ENCODE measurements at places on chromosomes 3 and 15.

GRCh38 chr15:25740383-25741255 is 122.5 kb downstream of the ATP10A start:
- DNase-seq: no peak

DNA sequence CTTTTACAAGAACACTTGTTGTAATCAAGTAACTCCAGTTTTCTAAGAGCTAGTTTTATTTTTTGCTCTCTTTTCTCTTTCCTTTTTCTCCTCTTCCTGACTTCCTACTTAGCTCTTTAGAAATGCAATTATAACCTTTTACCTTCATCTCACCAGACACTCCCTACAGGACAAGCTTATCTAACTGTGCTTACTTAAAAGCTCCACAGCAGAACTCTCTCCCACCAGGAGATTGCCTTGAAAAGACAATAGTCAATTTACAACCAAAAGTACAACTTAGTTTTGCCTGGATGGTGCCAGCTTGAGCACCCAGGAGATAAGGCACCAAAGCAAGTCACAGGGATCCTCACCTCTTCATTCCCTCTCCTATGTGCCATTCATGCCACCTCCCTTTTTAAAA is 573.8 kb upstream of the LMCD1 start:
- no peak for DNase-seq

- DNase-seq: no peak
Observed at GRCh38 chr15:51448622-51449399, 107.4 kb downstream of the GLDN start.

DNA sequence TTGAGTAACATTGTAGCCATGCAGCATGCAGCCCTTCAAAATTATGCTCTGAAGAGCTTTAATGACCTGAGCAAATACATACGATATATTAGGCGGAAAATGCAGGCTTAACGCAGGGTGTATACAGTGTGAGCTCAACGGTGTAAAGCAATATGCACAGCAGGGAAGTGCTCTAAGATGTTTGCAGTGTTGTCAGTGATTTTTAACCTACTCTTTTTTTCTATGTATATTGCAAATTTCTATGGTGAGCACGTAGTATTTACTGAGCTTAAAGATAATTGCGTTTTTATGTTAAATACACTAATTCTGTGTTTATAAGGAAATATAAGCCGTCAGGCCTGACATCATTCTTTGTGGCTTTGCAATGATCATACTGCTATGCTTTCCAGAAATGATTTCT is 42.1 kb downstream of the DGKG start:
- no peak for DNase-seq

- DNase-seq: no peak
Observed at GRCh38 chr15:29138260-29138659, 131.4 kb downstream of the NSMCE3 start.

GRCh38 chr3:127815001-127815400 is 7.3 kb downstream of the MGLL start:
- DNase-seq: no peak

DNA sequence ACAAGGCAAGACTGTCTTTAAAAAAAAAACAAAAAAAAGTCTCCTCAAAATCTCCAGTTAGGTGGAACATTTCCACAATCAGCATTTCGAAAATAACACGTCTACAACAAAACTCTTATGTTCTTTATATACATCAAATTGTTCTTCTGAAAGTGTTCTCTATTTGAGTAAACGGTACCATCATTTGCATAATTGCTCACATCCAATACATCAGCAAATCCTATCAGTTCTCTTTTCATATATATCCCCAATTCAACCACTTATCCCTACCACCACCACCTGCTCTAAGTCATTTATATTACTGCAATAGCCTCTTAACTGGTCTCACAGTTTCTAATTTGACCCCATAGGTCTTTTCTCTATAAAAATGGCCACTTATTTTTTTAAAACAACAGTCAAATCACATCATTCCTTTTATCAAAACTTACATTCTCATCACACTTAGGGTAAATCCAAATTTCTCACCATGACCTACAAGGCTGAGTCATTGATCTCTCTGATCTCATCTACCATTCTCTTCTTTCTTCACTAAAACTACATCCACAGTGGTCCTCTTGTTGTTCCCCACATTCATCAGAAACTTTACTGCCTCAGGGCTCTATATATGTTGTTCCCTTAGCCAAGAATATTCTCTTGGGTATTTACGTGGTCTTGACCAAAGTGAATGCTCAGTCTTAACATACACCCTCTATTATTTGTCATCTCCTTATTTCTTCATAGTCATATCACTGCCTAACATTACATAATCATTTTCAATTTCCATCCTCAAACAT is 237.0 kb downstream of the SCAPER start:
- no peak for DNase-seq

DNA sequence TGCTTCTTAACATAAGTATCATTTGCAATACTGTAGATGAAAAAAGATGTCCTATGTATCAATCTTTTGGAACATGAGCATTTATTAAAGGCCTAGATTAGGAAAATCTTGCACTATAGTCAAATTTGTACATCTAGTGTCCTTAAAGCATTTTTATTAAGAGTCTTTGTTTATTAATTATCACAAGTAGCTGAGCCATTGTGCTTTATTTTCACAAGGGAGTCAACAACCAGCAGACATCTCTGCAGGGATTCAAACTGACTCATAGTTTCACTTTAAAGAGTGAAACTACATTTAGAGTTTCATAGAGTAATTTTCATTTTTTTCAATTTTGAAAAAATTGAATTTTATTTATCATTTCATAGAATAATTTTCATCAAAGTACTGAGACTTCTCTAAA is 94.5 kb upstream of the EIF1B start:
- DNase-seq: no peak

DNA sequence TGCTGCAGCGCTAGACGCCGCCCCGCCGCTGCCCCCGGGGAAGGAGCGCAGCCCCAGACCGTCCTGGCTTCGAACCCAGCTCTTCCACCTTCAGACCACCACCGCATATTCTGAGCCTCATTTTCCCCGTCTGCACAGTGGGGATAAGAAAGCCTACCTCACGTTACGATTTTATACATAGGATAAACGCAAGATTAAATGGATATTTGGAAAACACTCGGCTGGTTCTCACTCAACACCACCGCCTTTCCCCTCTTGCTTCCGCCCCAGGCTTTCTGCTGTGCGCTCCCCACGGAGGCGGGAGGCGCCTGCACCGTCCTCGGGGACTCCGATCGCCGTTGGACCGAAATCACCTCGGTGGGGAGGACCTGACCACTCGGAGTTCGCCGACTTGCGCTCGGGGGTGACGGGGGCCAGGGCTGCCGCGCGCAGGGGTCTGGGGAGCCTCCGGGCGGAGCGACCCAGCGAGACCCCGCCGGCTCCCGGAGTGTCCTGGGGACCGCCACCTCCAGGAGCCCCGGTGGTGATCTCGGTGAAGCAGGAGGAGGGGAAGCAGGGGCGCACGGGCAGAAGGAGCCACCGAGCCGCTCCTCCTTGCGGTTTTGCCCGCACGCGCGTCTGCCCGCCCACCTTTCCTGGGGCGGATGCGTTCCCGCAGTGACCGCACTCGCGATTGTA is 4.0 kb downstream of the FBXL22 start:
- peak; percentile 56 for DNase-seq

DNA sequence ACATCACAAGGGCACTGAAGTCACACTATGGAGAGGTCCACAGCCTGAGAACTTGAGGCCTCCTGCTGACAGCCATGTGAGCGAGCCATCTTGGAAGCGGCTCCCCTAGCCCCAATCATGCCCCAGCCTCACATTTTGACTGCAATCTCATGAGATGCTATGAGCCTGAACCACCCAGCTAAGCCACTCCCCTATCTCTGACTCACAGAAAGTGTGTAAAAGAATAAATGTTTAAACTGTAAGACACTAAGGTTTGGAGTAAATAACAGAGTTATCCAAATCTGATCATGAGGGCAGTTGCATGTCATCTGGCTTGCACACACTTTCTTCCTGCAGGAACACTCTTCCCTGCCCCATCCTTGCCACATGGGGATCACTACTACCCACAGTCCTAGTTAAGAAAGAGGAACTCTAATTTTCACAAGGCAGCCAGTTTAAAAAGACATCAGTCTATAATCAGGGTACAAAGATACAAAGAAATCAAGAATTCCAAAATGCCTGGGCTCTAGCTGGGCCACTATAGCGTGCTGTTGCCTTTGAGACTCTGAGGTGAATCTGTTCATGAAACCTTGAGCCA is 494.2 kb downstream of the FOXP1 start:
- DNase-seq: no peak

- DNase-seq: no peak
Observed at GRCh38 chr3:17965331-17965730, 222.9 kb upstream of the TBC1D5 start.

DNA sequence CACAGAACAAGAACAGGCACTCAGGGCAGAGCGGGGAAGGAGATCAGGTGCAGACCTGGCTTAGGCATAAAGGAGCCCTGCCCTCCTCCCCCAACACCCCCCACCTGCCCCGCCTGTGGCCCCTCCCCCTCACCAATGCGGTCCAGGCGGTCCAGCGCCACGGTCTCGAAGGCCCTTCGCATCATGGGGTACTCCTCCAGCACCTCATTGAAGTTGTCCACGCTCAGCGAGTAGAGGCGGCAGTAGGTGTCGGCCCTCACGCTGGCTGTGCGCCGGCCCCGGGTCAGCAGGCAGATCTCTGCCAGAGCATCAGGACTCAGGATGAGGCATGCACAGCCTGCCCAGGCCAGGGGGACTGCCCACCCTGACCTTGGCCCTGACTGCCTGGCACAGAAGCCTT is 44.8 kb downstream of the HCN4 start:
- no peak for DNase-seq

DNA sequence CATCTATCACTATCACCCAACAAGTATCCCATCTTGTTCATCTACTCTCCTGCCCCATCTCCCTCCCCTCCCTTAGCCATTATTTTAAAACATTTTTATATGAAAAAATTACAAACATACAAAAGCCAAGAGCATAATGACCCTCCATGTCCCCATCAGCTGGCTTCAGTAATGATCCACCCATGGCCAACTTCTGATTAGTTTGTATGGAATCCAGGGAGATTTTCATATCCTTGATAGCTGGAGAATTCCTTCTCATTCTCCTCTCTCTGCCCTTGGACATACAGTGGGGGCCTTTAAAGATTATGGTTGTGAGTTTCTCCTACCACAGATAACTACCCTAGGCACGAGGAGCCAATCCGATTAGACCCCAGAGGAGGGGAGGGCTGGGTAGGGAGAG is 40.2 kb downstream of the IRAK2 start:
- DNase-seq: no peak

DNA sequence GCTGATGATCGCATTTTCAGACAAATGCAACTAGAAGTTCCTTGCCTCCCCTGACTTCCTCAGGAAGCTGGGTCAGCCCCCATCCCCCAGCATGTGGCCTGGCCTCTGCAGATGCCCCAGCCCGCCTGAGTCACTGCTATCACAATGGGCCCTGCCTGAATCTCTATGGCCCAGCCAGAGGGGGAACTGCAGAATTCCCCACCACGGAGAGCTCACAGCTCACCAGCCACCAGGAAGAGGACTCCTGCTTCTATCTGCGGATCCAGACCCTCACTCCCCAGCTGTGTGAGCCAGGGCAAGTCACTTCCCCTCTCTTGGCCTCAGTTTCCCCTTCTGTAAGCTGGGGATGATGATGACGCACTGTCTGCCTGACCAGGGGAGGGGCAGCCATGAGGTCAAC is 6.9 kb downstream of the PLXND1 start:
- DNase-seq: no peak

- no peak for DNase-seq
Observed at GRCh38 chr3:33505027-33505426, 64.8 kb upstream of the UBP1 start.

DNA sequence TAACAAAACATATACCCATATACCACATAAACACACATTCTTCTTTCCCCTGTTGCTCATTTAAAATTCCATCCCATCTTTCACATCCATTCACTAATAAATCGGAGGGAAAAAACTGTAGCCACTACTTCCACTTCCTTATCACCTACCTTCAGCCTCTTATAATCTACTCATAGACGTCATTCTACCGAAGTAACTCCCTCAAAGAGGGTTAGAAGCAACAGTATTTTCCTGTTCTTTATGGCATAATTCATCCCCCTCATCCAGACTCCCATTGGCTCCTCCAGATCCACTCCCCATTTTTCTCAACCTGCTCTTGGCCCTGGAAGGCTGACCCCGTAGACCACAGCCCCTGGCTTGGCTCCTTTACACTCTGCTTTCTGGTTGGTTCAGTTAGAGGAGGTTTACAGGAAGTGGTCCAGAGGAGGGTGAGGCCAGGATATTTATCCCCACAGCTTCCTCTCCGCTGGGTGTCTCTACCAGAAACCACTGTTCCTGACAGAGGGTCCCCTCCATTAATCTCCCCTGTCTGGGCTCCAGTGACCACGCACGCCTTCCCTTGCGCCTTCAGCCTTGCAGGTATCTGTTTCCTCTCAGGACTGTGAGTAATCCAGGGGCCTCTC is 46.3 kb downstream of the FMN1 start:
- no peak for DNase-seq

DNA sequence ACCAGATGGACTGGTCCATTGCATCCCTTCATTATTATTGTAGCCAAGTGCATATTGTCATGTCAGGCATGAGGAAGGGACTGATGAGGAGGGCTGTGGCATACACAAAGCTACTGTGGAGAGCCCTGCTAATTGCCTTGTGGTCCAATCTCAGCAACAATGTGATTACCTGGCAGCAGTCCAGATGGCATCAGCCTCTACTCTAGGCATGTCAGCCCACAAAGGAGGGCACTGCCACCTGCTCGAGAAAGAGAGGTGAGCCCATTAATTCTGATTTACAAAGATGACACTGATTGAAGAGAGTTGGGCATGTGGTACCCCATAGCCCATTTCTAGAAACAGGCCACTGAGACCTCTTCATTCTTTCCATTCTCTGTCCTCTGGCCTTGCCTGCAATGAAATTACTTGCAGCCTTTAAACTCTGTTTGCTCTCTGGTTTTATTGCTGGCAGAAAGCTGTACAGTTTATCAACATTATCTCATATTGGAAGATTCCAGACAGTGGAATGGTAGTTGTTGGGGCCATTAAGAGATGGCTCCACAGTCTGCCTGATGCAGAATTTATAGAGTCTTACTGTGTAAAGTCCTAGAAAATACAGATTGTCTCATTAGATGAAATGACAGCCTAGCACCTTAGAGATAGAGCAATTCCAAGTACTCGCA is 307.7 kb downstream of the ARPP21 start:
- no peak for DNase-seq

- no peak for DNase-seq
Observed at GRCh38 chr3:137669519-137670060, 94.5 kb upstream of the SOX14 start.

- no peak for DNase-seq
Observed at GRCh38 chr3:165254812-165255211, 58.6 kb upstream of the SLITRK3 start.

Measured in activated T-cell treated with anti-CD3 and anti-CD28 coated beads, Interleukin-2, amount 50 U/mL, for 1 hour (primary cell).